Activated T-cell treated with anti-CD3 and anti-CD28 coated beads for 48 hours (primary cell): ENCODE measurements at places on chromosomes 6 and 20.

GRCh38 chr6:77880501-77880900 is 227.7 kb downstream of the MEI4 start:
- DNase-seq, result no peak

GRCh38 chr20:41413169-41413568 is 46.6 kb upstream of the EMILIN3 start:
- DNase-seq, result no peak

- DNase-seq, result peak; percentile 51
Observed at GRCh38 chr6:44253307-44254101, 3.8 kb downstream of the SLC35B2 start.

GRCh38 chr6:3946778-3947177 is 97.6 kb downstream of the FAM50B start:
- no peak for DNase-seq

DNA sequence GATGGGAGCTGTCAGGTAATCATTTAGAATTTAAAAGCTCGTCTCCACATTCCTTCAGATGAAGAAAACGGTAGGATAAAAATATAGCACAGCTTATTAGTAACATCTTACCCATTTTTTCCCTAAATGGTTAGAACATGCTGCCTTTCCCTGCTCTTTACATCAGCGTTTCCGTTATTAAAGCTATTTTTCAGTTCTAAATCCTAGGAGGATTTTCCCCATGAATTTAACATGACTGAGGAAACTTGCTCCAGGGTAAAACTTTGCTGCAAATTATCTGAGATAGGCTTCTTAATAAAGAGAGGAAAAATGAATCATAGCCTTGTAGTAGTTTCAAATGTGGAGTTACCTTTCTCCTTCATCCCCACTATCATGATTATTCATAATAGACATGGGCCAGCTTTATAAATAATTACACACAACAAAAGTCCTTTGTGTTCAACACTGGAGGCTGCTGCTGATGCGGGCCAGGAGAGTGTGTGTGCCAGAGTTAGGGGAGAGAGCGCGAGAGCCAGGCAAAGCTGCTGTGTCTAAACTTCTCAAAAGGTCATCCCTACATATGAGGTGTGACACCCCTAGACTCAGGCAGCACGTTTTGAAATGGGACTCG is 24.4 kb downstream of the MYLIP start:
- no peak for DNase-seq

DNA sequence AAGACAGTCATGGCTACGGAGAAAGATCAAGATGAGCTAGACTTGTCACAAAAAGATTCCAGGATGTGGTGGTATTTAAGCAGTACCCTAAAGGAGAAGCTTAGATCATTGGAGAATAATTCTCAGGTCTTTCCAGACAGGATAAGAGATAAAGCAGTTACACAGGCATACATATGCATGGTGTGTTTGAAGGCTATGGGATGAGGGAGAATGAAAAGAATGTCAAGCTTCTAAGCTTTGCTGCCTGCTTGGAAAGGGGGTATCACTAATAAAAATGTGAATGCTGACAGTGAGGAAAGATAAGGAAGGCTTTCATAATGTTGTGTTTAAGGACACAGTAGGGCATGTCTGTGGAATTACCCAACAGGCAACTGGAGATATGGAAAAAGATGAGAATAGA is 28.1 kb downstream of the RWDD2A start:
- DNase-seq, result no peak
